Neural progenitor cell (in vitro differentiated cells): ENCODE measurements at places on chromosomes 2 and 18.

GRCh38 chr2:209771474-209772289, at the start of gene UNC80:
TSS of gene UNC80 (plus strand) at chr2:209771832. CDS start at chr2:209772073, 241 bp downstream.
- peak; percentile 94 for DNase-seq

DNA sequence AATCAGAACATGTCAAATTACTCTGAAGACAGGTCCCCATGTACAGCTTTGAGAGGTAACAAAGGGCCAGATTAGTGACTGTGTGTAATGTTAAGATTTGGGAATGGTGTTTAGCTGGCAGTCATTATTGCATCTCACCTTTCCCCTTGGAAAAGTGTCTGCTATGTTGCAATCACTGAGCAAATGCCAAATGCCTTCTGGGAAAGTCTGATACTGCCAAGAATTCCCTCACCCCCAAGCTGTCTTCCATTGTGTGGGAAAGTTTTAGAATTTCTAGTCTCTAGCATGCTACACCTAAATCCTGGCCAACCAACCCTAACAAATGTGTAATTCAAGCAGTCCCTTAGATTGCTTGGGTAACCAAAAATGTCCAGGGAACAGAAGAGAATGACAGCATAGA, 13.6 kb upstream of the PELI1 start:
- DNase-seq, result no peak

GRCh38 chr2:39664232-39664887, 1.4 kb upstream of the TMEM178A start:
- no peak for DNase-seq

GRCh38 chr2:112887964-112888749, 22.8 kb upstream of the IL37 start:
- DNase-seq, result no peak

- no peak for DNase-seq
These were observed 140.7 kb upstream of the FN1 start for GRCh38 chr2:215576572-215576971.

GRCh38 chr2:42653908-42654445, 85.5 kb downstream of the MTA3 start:
- no peak for DNase-seq

- peak; percentile 54 for DNase-seq
These were observed 11.4 kb downstream of the ID2 start for GRCh38 chr2:8693157-8693821.

- no peak for DNase-seq
These were observed 166.8 kb downstream of the DPP10 start for GRCh38 chr2:114609203-114609602.

DNA sequence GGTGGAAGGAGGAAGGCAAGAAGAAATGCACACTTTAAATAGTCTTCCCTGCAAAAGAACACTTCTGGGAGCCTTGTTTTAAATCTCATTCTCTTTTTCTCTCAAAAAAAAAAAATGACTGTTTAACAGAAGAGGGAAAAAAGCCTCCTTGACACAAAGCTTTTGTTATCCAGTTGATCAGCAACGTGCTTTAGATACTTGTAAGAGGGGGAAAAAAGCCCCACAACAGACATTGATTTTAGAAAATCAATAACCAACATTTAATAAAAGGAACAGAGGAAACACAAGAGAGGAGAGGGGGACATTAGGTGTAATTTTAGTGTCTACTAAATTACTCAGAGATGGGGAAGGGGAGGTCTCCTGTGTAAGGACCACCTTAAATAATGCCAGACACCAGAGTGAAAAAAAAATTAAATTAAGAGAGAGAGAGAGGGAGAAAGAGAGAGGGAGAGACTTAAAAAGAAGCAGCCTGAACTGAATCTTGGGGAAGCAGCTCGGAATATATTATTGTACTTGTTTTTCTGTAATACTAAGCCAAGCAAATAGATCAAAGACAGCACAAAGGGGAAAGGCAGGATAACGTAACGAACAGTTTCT, 4.7 kb downstream of the ZEB2 start:
- no peak for DNase-seq

DNA sequence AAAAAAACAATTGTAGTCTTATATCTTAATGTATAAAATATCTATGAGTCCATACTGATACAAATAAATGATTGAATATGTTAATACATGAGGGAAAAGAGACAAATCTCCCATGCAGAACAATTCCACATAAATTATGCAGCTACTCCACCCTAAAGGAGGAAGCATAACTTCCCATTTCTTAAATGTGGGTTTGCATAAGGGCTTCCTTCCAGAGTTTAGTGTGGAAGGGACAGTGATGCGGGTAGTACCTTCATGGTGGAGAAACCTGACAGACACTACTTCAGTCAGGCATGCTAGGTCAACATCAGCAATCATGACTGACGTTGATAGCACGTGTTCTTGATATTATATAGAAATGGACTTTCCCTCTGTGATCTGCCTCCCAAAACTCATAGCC, 146.9 kb upstream of the STON1 start:
- no peak for DNase-seq

DNA sequence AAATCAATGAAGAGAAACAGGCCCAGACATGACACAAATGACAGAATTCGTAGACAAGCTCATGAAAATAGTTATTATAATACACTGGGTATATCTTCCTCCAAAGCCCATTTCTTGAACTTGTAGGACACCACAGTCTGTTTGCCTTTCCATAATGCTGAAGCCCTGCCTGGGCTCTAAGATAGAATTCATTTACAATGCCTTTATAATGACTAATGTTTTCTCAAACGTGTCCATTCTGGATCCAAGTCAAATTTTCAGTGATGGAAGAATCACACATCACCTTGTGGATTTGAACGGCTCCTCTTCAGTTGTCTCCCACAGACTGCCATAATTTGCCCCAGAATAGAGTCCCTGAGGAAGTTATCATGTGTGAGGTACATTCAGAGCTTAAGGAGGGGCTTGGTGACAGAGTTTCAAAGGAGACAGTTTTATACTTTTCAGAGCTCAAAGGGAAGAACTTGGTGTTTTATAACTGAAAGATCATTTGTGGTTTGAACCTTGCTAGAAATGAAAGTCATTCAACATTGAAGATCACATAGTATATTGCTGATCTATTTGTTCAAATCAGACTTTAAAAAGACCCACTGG, 38.2 kb downstream of the CASP8 start:
- DNase-seq, result no peak

DNA sequence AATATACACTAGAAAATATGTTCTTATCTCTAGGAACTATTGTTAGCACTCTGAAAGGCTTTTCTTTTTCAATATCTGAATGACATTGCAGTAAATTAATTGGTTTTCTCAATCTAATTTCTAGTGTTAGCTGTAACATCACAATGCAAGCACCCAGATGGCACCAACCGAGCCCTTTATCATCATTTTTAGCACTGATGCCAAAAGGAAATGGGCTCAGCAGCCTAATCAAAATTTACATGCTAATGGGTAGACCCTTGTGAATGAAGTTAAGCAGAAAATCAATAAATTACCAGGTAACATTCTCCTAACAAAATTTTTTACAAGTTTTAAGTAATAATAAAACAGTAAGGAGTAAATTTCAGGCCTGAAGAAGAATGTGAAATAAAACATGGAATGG, 53.5 kb upstream of the PGAP1 start:
- DNase-seq, result no peak

GRCh38 chr2:239695106-239695727, 294.4 kb upstream of the HDAC4 start:
- no peak for DNase-seq
